Brain microvascular endothelial cell (primary cell): ENCODE measurements at places on chromosomes 1 and 21.

DNA sequence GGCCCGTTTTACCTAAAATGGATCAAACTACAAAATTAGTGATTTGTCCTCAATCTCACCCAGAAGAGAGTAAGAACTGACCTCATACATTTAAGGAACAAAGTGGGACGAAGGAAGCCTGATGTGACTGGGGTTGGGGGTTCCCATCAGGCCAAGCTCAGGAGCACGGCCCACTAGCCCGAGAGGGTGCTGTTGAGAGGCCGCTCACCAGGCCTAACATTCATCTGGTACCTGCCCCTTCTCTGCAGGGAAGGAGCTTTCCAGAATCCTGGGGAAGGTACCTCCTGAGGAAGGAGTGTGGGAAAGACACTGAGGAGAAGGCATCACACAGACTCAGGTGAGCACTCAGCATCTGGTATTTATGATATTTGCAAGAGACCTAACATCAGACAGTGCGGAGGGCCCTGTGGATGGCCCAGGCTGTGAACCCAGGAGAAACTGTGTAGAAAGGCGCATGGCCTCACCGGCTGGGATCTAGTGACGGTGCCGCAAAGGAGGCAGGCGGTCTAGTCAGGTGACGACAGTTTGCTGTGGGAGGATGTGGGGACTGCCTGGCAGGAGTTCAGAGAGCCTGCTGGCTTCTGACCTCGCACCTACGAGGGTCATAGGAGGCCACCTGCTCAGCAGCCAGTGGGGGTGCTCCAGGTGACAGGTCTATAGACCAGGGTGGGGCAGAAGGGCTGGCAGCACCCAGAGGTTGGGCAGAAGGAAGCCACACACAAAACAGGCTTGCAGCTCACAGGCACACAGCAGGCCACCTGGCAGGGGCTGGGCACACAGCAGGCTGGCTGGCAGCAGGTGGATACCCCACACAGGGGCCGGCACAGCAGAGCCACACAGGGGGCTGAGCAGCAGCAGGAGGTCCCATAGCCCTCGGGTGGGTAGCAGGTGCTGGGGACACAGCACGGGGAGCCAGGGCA lies 543 bp downstream of the KRTAP12-4 start:
- no peak for DNase-seq

- peak; percentile 67 for DNase-seq
These were observed at the start of gene RAB13 for GRCh38 chr1:153985941-153986761. Gene RAB13 (minus strand): TSS chr1:153986339. CDS start chr1:153986236, 103 bp downstream.

DNA sequence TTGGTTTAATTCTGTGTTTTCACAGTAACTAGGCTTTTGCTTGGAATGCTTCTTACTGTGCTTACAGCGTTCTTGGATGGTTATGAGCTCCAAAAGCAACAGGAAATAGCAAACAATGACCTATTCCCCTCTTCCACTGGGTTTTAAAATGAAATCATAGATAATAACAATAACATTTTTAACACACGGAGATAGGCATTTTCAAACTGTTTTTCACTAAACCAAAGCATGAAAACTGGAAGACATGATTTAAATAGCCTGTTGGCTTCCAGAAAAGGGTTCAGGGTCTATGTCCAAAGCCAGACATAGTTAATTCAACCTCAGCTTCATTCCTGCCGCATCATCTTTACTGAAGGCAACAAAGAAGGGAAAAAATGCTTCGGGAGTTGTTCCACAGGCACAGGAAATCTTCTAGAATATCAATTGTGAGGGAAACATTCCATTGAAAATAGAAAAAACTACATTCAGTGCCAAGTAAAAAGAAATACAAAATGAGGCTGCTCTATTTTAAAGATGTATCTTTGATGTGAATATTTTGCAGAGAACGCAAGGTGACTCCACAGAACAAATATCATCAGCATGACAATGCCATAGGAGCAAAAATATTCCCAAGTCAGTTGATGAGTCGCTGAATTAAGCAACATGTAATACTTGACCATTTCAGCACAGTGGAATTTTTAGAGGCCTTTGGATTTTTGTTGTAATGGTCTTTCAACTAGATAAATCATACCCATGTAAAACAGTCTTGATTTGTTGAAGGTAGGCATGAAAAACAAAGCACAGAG lies 80.7 kb downstream of the NID1 start:
- DNase-seq, result peak; percentile 66

GRCh38 chr1:39205781-39206464 lies 1.4 kb downstream of the MACF1 start:
- no peak for DNase-seq

DNA sequence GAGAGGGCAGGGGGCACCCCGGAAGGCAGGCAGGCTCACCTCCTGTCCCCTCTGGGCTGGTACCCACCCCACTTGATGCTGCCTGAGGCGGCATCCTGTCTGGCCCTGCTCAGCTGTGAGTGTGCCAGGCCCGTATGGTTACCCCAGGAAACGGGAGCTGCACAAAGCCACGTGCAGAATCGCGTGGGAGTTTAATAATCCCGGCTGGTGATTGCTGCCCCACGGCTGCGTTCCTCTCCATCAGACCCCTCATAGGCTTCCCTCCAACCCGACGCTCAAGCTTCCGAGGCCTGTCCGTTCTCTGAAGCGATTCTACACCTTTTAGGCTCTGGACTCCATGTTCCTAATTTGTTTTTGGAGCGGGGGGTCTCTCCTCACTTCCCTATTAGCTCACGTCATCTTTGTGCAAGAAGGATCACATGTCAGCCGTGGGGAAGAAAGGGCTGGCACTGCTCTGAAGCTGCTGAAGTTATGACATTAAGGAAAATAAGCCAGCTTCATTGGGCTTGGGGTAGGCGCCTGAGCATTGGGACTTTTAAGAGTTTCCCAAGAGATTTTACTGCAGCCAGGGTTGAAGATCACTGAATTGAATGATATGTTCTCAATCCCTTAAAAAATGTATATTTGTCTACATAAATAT lies 1.1 kb upstream of the B3GALT5 start:
- no peak for DNase-seq

DNA sequence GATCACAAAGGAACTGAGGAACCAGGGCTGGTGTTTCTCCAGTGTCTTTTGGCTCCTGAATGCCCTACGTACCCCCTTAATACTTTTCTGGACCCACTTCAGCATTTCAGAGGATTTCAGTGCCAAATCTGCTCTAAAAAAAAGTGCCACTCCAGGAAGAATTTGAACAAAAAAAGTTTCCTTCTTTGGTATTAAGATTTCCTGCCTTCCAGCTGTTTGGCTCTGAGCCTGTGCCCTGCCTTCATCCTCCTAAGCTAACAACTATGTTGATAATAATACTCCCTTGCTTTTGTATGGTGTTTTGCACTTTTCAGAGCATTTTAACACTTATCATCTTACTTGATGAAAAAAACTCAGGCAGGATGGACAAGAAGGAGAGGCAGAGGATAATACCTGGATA lies 11.0 kb upstream of the RIMS3 start:
- no peak for DNase-seq

DNA sequence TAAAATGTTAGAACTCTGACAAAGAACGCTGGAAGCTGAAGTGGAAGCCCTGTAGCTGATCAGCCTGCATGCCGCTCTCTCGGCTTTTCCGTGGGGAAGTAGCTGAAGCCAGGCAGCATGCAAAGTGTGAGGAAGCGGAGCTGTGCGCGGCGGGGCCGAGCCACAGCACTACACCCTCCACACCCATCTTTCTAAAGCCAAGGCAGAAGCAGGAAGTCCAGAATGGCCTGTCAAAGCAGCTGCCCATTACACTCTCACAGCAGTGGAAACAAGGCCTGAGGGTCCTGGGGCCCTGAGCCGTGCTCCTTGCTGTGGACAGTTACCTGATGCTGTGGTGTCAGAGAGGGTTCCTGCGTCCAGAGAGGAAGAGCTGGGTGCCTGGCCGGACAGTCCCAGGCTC lies 69.6 kb downstream of the UBR4 start:
- DNase-seq, result no peak

DNA sequence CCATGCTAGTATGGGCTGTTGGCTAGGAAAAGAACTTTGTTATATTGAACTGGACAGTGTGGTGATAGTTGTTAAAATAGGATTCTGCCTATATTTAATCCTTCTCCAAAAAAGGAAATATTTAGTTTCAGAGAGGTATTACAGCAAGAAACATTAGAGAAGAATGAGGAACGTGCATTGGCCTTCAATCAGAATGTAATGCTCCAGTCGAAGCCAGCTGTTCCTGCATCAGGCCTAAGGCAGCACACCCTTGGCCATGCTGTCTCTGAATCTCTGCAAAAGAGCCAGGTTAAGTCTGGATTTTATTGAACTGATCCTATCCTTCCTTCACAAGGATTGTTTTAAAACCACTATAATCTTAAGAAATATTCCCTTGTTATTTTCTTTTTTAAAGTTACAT lies 35.3 kb upstream of the RALGPS2 start:
- DNase-seq, result no peak

GRCh38 chr1:162248854-162249535 lies 127.7 kb downstream of the SPATA46 start:
- peak; percentile 21 for DNase-seq

GRCh38 chr21:45010096-45010495 lies 64.3 kb upstream of the ADARB1 start:
- DNase-seq, result no peak

DNA sequence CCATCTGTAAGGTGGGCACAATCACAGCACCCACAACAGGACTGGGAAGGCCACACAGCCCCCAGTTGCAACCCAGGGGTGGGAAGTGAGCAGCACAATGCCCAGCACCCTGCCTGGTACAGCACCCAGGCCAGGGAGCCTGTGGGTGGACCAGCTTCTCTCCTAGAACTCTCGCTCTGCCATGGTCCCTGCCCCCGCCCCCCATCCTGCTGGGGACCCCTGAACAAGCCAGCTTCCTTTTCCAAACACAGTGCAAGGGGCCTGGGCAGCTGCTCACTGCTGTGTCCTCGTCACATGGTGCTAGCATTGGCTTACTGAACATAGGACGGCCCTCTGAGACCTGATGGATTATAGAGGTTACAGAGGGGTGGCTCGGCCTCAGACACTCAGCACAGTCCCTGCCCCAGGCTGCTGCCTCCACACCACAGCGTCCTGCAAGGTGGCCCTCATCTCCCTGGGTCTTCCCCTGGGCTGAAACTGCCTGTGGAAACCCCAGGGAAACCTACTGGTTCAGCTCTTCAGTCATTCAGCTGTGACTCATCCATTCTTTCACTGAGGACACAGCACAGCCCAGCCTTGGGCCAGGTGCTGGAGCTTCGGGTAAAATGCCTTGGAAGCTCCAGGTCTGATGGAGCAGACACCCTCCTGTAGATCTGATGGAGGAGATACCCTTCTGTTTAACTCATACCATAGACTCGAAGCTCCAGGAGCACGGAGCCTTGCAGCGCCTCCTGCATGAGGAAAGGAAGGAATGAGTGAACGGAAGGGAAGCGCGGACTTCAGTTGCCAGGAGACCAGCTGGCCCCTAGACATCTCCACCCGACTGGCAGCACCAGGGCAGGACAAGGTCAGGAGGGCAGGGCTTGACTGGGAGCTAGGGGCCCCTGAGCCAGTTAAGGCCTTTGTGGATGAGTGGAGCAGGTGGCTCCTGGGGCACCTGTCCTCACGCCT lies 8.1 kb upstream of the PRDM16 start:
- DNase-seq, result no peak

DNA sequence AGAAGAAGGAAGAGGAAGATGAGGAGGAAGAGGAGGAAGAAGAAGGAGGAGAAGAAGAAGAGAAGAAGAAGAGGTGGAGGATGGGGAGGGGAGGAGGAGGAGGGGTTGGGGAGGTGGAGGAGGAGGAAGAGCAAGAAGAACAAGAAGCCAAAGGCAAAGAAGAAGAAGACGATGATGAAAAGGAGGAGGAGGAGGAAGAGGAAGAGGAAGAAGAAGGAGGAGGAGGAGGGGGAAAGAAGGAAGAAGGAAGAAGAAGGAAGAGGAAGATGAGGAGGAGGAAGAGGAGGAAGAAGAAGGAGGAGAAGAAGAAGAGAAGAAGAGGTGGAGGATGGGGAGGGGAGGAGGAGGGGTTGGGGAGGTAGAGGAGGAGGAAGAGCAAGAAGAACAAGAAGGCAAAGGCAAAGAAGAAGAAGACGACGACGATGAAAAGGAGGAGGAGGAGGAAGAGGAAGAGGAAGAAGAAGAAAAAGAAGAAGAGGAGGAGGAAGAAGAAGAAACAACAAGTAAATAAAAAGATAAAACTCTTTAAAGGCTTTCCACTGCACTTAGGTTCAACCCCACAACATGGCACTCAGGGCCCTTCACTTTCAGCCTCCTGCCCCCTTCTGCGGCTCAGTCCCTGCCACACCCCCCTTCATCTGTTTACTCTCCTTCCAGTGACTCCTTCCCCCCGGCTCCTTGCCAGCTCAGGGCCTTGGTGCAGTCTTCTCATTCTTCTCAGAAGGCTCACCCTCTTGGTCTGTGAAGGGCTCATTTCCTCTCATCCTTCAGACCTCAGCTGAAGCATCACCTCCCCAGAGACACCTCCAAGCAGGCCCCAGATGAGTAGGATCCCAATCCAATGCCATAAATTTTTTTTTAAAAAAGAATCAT lies 114.0 kb downstream of the KCNN3 start:
- DNase-seq, result peak; percentile 68

GRCh38 chr1:153475282-153475681 lies 14.8 kb upstream of the S100A7 start:
- no peak for DNase-seq

GRCh38 chr1:27388337-27389005 lies 4.0 kb upstream of the GPR3 start:
- DNase-seq, result no peak

DNA sequence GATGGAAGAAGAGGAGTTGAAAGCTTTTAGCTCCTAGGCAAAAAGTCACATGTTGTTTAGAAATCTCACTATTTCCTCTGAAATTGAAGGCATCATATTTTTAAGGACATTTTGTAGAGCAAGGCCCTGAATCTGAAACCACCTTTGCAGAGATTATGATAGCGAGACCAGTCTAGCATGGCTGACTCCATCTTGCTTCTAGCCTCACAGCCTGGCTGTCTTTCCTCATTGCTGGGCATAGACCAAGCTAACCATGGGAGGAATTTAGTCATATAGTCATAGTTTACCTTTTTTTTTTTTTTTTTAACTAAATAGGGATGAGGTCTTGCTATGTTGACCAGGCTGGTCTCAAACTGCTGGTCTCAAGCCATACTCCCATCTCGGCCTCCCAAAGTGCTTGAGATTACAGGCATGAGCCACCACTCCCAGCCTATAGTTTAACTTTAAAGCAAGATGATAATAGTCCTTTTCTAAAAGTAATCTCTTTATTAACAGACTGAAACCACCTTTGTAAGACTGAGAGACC lies 42.2 kb upstream of the ZNF326 start:
- DNase-seq, result no peak

- no peak for DNase-seq
These were observed 253.1 kb upstream of the ADGRL4 start for GRCh38 chr1:79259390-79260336.
